ENCODE measurements at places on chromosomes 6 and 20.

GRCh38 chr6:13488015-13488895 lies 855 bp upstream of the GFOD1 start:
- DNase-seq: no peak

- peak; percentile 63 for DNase-seq
Measured at GRCh38 chr6:81241126-81242041, 511.1 kb downstream of the TENT5A start.

DNA sequence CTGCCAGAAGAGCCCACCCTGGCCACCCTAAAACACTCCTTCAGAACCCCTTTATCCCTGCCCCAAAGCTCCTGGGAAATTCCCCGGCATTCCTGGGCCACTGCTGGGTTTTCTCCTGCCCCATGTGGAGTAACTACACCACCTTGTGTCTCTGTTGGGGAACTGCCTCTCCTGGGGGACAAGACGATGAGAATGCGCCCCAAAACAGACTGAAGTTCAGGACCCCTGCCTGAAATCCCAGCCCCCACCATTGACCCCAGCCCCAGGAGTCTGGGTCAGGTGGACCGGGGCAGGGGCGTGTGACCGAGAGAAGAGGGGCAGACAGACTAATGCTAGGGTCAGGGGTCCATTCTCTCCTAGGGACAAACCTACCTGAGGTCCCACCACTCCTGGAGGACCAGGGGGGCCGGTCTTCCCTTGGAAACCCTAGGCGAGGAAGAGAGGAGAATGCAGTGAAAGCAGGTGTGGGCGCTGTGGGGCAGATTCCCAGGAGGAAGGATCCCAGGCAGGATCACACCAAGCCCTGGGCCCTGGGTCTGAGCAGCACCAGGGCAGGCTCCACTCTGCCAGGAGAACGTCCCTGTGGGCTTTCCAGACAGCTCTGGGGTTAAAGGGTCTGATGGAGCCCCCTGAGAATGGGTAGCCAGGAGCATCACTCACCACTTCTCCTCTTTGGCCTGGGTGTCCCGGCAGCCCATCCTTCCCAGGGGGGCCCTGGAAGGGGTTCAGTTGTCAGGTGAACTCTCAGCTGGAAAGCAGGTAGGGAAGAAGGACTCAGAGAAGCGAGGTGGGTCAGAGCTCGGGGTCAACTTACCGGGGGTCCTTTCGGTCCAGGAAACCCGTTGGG lies 19.4 kb downstream of the COL11A2 start:
- peak; percentile 38 for DNase-seq

DNA sequence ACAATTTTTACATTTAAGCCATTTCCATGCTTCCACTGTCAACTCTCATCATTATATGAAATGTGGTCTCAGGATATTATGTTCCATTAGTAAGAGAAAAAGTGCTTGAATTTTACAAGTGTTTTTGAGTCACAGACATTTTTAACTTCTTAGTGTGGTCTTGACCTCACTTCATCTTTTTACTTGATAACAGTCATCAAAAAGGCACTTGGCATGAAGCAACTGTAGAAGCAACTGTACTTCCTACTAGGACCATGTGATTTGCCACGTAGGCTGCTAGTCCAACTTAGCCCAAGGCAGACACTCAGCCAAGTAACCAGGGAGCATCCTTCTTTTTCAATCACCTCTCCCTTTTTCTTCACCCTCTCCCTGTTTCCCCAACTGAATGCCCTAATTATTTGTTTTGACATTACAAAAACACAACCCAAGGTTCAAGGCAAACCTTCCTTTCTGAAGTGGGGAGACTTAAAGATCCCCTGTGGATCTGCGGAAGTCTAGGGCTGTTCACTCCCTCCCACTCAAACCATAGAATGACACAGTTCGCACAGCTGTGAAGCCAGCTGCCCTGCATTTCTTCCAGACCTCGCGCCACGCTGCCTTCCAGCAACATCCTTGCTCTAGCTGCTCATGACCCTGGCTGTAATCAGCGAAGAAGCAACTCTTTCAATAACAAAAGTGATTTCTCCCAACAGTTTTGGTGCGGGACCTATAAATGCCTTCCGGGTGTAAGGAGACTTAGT lies 45.0 kb downstream of the PHACTR1 start:
- peak; percentile 95 for DNase-seq

DNA sequence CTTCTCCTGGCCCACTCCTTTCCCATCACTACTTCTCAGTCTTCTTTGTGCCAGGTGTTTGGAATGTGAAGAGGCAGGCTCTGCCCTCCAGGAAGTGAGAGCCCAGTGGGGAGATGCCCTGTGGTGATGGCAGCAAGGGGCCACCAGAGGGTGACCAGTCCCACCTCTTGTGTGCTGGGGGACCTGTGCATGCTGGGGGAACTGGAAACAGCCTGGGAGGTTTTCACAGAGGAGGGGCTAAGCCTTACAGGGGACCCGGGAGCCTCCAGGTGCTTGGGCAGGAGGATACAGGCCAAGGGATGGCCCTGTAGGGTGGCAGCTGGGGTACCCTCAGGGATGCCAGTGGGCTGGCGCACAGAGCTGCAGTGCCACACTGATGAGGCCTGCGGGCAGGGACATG lies 72.3 kb downstream of the RAMACL start:
- DNase-seq: no peak

- no peak for DNase-seq
Measured at GRCh38 chr6:41778895-41779294, 805 bp downstream of the FRS3 start.

- no peak for DNase-seq
Measured at GRCh38 chr6:12603673-12604049, 112.9 kb upstream of the PHACTR1 start.

- DNase-seq: no peak
Measured at GRCh38 chr6:37699138-37699766, 1.6 kb upstream of the MDGA1 start.

DNA sequence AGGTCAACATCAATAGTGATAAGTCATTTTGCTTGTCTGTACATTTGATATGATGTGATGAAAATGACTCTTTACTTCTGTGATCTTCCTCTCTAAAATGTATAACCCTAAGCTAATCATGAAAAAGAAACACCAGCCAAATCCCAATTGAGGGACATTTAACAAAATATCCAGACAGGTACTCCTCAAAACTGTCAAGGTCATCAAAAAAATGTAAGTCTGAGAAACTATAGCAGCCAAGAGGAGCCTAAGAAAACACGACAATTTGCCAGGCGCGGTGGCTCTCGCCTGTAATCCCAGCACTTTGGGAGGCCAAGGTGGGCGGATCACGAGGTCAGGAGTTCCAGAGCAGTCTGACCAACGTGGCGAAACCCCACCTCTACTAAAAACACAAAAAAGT lies 708.5 kb upstream of the ID4 start:
- no peak for DNase-seq

DNA sequence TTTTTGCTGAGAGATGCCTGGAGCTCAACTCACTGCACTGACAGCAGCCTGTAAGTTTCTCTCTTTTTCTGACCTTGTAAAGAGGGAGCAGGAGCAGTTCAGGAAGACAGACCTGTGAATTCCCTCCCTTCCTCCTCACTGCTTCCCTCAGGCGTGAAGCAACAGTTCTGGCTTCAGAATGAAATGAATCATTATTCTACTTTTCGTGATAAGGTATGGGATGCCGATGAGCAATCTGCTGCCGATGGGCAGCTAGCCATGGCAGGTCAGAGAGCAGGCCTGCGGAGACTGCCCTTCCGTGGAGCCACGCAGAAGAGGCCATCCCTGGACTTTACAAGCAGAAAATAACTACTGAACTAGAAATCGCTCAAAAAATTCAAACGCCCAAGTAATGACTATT lies 426.5 kb upstream of the RNF217 start:
- DNase-seq: no peak

- DNase-seq: no peak
Measured at GRCh38 chr6:56521976-56522375, 120.7 kb downstream of the DST start.

DNA sequence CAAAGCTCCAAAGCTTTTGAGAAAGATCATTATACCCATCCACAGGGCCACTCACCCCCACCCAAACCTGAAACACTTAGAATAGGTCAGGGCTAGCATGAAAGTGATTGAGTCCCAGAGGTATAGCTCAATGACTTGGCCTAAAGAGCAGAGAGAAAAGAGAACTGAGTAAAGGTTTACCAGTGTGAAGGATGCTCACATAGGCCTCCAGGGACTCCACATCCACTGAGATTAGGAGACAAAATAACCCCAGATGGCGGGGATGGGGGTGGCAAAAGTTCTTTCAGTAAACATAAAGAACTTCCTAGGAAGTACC lies 12.2 kb downstream of the SAYSD1 start:
- DNase-seq: no peak

- DNase-seq: no peak
Measured at GRCh38 chr6:22910370-22910769, 341.0 kb downstream of the HDGFL1 start.

DNA sequence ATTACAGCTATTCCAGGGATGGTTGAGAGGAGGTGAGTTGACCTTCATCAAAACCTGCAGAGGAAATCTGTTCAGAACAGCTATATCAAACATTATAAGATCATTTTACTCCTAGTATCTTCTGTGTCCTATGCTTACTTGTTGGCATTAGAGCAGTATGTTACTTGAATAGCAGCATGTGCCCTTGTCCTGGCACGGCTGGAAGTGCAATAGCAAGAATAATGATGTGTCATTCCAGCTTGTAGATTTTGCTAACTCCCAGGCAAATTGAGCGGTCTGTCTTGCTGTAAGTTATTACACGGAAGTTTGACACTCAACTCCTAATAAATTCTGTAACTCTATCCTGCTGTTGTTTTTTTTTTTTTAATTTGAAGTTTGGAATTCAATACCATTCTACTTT lies 385.5 kb downstream of the TENT5A start:
- DNase-seq: no peak

GRCh38 chr6:111585241-111585973 lies 20.3 kb downstream of the TRAF3IP2 start:
- DNase-seq: peak; percentile 43

GRCh38 chr6:98333273-98333672 lies 501.1 kb upstream of the POU3F2 start:
- no peak for DNase-seq

- peak; percentile 60 for DNase-seq
Measured at GRCh38 chr20:32332614-32333013, 25.5 kb upstream of the ASXL1 start.

DNA sequence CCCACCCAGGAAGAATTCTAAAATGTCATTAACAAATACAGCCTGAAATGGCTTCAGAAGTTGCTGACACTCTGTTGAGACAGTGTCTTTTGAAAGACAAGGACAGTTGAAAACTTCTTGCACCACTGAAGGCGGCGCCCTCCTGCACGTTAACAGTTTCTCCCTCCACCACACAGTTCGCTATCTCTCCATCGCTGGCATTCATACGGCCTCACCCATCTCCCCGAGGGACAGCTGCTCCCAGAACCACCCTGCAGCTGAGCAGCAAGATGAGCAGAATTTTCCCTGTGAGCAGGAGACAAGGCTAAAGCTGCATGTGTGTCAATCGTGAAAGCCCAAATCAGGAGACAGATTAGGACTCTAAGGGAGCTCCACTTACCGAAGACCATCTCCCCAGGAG lies 113.3 kb downstream of the LY86 start:
- DNase-seq: no peak

DNA sequence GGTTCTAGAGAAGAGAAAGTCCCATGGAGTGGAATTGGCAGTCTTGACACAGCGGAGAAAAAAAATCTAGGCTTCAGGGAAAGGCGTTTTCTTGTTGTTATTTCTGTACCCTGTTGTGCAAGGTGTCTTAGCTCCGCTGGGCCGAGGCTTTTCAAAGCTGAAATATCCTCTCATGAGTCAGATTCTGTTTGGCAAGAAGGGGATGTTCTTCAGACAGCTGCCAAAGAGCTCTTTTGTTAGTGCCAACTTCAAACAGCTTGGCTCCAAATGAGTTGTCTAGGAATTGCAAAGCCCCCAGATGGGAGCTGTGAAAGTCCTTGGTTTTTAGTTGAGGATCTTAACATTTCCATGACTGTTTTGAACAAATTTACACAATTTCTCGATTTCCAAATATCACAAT lies 45.6 kb downstream of the LRRN4 start:
- DNase-seq: peak; percentile 82

GRCh38 chr6:150686566-150686965 lies 86.9 kb downstream of the PLEKHG1 start:
- DNase-seq: no peak

GRCh38 chr20:59253325-59253724 lies 47.1 kb upstream of the EDN3 start:
- DNase-seq: no peak

GRCh38 chr6:10951675-10952282 lies 64.9 kb downstream of the SYCP2L start:
- peak; percentile 53 for DNase-seq

GRCh38 chr6:147279427-147279826 lies 75.2 kb downstream of the STXBP5 start:
- no peak for DNase-seq

GRCh38 chr6:159061805-159062563 lies 17.2 kb upstream of the TAGAP start:
- DNase-seq: no peak

DNA sequence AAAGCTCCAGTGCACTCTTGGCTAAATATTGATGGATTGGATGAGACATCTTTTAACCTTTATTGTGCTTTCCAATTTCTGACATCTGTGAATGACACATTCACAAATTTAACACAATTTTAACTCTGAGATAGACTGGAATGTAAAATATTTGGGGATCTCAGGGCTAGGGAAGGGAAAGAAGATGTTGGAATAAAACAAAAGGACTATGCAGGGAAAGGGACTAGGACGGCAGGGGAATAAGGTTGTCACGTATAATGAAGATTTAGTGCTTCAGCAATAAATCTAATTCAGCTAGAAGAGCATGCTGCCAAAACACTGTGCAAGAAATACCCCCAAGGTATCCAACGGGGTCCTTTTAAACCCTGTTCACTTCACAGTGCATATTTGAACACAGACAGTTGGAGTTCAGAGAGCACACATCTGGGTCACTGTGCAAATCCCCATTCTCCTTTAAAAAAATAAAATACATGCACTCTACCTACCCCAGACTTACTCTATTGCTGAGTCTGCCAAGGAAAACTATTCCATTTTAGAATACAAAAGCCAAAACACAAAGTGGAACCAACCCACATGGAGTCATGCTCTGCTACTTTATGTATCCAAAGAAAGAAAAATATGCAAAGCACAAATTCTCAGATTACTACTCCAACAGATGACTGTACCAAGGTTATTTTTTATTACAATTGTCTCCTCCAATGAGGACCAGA lies 151.0 kb upstream of the RSPO3 start:
- DNase-seq: no peak

Data from HFFc6 (cell line).